C1 segment of cervical spinal cord (tissue), 14 donors: ENCODE measurements at places on chromosomes 11 and 22.

DNA sequence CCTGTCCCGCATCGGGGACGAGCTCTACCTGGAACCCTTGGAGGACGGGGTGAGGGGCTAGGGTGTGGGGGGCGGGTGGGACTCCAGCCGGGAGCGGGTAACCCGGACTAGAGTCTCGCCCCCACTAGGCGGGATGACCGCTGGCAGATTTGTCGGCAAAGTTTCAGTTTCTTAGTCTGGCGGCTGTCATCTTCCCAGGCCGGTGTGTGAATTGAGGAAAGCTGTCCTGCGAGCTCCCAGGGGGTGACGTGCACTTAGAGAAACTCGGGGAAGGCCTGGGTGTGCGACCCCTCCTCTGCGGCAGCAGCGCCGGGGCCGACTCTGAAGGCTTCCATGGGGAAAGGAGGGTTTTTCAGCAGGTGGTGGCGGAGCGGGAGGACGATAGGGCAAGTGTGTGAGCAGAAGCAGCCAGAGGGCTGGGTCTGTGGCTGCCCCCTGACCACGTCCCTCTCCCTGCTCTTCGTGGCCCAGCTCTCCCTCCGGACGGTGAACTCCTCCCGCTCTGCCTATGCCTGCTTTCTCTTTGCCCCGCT is 463 bp downstream of the RAD9A start:
- no peak for DNase-seq

DNA sequence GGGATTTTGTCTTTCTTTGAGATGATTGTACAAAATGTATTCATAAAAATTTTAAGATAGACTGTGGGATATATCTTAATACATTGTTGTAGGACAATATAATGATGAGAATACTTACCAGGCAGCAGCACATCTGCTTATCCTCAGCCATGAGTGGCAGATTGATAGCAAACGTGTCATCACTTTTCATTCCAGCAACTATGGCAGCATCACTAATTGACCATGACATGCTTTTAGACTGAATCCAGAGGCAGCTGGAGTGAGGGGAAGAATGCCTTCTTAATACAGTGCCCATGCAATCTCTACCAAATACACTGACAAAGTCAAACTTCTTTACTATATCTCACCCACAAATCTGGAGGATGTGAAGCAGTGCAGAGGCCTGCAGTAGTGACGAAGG is 755.2 kb upstream of the RAG2 start:
- no peak for DNase-seq

- DNase-seq, result no peak
Observed at GRCh38 chr22:50732681-50733080, 5.3 kb upstream of the ACR start.

DNA sequence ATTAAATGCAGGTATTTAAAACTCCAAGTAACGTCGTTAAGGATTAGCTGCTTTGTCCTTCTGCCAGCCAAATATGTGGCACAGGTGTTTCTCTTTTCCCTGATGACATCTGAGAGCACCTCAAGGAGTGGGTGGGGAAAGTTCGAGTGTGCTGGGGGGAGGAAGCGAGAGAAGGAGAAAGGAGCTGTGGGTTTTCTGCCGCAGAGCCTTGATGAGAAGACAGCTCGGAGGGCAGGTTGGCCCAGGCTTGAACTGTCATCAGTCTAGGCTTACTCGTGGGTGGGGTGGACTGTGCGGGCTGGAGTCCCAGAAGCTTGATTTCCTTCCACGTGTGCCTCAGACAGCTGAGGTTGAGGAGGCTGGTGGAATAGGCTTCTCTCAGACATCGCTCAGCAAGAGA is 15.2 kb upstream of the SORL1-AS1 start:
- DNase-seq, result no peak

GRCh38 chr11:103315248-103315647 is 206.0 kb downstream of the DYNC2H1 start:
- no peak for DNase-seq

- no peak for DNase-seq
Observed at GRCh38 chr11:100769617-100770016, 82.5 kb downstream of the ARHGAP42 start.
